ENCODE measurements at places on chromosomes 11 and 22.
A peak's percentile ranks its signal among the peaks of the same experiment; 100 is the strongest.

DNA sequence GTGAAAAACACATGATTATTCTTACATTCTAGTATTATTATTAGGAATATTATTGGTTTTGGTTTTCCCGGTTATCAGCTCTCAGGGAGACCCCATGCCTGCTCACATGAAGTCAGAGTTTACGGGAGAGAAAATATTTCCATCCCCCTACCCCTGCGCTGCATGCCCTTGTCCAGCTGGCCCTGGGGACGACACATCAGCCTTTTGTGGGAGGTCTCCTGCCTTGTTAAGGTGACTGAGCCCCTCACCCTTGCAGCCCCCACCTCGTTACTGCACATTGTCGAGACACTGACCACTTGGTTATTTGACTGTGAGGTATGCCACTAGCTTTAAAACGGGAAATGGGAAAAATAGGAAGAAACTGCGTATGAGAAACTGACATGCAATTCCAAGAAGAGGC, 63.0 kb downstream of the PARVG start:
- DNase-seq: no peak

DNA sequence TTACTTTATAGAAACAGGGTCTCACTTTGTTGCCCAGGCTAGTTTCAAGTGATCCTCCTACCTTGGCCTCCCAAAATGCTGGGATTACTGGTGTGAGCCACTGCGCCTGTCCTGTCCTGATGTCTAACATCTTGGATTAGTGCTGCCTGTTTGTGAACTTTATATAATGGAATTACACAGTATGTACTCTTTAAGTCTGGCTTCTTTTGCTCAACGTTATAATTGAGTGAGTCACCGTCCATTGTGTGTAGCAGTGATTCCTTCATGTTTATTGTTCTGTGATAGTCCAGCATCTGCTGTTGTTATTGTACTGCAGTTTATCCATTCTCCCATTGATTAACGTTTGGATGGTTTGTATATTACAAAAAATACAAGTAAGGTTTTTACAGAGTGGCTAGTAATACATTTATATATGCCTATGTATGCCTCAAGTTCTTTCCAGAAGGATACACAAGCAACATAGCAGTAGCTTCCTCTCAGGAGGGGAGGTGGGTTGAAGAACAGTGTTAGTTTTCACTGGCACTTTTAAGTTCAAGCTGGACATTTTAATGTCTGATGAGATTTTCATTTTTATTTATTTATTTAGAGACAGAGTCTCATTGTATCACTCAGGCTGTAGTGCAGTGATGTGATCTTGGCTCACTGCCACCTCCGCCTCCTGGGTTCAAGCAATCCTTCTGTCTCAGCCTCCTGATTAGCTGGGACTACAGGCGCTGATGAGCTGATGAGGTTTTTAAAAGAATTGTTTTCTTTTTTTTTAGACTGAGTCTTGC, 25.2 kb upstream of the MICALL1 start:
- no peak for DNase-seq

GRCh38 chr11:67275606-67276409, 9.5 kb downstream of the GRK2 start:
- no peak for DNase-seq

GRCh38 chr11:36146437-36146836, 142.8 kb downstream of the COMMD9 start:
- DNase-seq: no peak

DNA sequence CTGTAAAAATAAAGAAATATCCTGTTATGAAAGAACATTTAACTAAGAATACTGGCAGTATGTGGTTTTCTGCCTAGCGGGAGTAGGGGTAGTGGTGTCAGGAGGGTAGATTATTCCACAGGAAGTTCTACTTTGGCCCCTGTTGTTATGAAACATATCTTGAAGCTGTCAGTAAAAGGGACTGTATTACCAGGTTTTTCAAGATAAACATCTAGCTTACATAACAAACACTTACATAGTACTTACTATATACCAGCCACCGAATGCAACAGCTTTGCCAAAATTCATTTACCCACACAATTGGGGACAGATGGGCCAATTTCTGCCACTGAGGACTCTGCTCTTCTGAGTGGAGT, 3.7 kb downstream of the TMEM123 start:
- DNase-seq: no peak

GRCh38 chr11:82792822-82793569, 59.3 kb upstream of the FAM181B start:
- no peak for DNase-seq

GRCh38 chr11:74388678-74389327, 9.4 kb downstream of the PGM2L1 start:
- DNase-seq: peak; percentile 37

DNA sequence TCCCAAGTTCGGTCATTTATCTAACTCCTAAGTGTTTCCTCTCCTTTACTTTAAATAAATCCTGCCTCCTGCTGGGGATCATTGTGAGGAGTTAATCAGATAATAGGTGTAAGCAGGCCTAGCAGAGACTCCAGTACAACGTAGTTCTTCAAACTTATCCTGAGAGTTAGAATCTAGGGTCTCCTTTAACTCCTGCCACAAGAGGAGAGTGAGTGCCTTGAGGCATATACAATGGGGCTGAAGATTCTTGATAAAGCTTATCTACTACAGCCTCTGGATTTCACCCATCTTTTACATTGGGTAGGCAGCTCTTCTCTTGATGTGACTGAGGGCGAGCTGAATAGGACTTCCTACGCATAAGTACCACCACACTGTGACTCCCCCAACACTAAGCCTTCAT, 3.1 kb upstream of the GALNT18 start:
- DNase-seq: no peak

DNA sequence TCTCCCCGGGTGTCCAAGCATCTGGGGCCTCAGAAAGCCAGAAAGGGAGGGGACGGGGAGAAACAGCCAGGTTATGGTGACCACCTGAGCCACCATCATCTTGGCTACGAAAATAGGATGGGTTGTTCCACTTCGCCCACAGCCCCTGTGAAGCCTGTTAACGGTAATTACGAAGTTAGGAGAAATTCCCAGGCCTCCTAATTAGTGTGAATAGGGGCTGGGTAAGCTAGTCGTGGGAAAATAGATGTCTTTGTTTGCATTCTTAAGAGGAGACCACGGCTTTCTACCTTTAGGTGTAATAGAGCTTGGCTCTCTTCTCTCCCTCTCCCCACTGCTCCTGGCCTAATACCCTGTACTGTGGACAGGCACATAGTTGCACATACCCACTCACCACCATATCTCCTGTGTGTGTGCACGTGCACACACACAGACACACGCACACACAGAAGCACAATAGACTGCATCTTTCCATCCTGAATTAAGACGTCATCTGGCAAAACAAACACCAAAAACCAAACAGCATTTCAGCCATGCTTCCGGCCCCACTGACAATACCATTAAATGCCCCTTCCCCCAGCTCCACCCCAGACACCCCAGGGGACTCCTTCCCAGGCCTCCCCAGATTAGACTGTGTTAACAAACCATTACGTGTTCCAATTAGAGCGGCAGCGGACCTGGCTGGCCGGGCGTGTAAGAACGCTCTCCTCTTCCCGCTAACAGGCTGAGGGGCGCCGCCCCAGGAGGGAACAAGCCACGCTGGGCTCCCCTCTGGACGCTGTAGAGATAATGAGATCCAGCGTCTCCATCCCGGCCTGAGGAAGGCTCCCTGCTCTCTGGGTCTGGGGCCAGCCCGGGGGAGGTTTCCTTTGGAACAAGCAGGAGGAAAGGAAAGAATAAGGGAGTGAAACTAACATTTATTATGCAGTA, 72.8 kb downstream of the TP53I11 start:
- no peak for DNase-seq

- DNase-seq: no peak
Observed at GRCh38 chr22:36293606-36294292, 40.8 kb downstream of the APOL1 start.

GRCh38 chr11:69526453-69526810, 45.0 kb downstream of the LINC01488 start:
- no peak for DNase-seq

GRCh38 chr22:49550766-49551362, 276.8 kb downstream of the BRD1 start:
- DNase-seq: no peak

GRCh38 chr11:115459563-115459962, 44.7 kb downstream of the CADM1 start:
- no peak for DNase-seq

- no peak for DNase-seq
Observed at GRCh38 chr11:2584812-2585565, 114.8 kb downstream of the KCNQ1OT1 start.

DNA sequence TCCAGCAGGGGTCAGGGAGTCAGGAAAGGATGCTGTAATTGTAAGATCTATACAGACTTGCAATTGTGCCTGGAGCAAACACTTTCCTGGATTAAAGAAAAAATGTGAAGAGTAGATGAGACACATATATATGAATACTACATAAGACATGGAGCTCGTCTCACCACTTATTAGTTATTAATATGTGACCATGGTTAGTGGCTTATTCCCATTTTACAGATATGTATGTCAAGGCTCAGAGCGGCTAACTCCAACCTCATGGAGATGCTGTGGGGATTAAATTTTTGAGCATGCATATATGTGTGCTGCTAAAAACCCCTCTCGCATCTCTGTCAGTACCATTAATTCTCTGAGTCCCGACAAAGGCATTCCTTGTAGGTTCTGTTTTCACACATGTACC, 125.7 kb downstream of the SLC1A2 start:
- DNase-seq: no peak

DNA sequence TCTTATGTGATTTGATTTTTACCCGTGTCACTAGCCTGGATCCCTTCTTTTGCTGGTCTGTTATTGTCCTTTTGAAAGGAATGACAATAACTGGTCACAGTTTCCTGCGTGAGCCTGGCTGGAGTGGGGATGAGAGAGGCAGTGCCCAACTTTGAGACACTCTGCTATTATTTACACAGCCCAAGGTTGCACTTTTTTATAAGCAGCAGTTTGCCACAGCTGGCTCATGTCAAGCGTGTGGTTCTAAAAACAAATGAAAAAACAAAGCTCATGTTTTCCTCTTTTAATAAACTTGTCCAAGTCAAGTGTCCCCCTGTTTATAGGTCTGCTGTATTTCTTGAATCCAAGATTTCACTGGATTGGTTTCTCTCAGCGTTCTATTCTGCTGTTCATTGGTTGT, 201.3 kb downstream of the GRIK4 start:
- DNase-seq: no peak

DNA sequence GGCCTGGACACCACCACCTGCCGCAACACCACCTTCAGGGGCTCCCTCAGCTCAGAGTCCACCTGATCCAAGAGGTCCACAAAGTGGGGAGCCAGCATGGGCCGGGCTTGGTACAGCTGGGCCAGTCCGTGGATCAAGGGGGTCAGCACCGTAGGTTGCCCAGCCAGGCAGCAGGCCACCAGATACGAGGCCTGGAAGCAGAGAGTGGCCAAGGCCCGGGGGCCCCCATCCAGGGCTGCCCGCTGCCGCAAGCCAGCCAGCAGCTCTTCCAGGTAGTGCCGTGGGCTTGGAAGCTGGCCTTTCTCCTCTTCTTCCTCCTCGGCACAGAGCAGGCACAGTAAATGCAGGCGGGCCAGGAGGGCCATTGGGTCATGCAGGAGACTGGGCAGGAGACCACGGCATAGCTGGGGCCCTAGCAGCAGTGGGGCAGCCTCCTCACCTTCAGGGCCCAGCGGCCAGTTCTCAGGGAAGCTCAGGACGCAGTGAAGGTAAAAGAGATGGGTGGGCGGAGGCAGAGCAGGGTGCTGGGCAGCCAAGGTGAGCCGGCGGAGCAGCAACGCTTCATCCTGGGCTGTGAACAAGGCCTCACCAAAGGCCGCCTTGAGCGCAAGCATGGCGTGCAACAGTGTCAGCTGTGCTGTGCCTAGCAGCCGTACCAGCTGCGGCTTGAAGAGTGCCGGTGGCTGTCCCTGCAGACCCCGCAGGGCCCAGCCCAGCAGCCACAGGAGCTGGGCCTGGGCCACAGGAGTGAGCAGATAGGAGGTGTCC, 1.7 kb downstream of the AP5B1 start:
- DNase-seq: no peak

DNA sequence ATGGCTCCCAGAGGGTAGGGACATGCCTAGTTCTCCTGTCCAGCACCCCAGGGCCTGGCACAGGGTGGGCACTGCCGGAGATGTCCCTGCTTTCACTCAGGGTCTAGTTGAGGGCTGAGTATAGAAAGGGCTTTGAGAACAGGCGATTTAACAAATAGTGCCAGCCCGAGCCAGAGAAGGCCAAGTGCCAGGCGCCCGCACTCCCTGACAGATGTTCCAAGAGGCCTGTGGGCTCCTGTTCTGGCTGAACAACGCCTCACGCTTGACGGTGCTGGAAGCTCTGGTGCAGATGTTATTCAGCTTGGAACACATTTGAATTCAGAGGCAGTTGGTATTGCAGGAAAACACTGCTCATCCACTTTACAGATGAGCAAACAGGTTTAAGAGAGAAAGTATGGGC, 46.5 kb downstream of the NFAM1 start:
- DNase-seq: peak; percentile 82
